A549 treated with RU486 at 1 μM for 4 hours (cell line): ENCODE measurements at places on chromosomes 4 and X. TPM values are rescaled to one million over a fixed set of nuclear protein-coding genes. Genes with fewer than 3 reads are reported as not detected.

The REELD1 gene
- not detected in 5 replicates for total RNA-seq

The NHS gene
- total RNA-seq, result 2.9 to 5.9 TPM (median 5.5 TPM) in 5 replicates

The KIF4A gene
- total RNA-seq, result 24.2 to 29.0 TPM (median 27.9 TPM) in 5 replicates

The VEGFC gene
- 15.8 to 17.5 TPM (median 16.4 TPM) in 5 replicates for total RNA-seq

The NXF2 gene
- total RNA-seq, result not detected in 5 replicates

The FAT1 gene
- total RNA-seq, result 127 to 188 TPM (median 145 TPM) in 5 replicates
